GM12865 (cell line): ENCODE measurements at places on chromosomes 6 and 20.
A peak's percentile ranks its signal among the peaks of the same experiment; 100 is the strongest.

- DNase-seq, result no peak
Observed at GRCh38 chr6:139834232-139834631, 459.8 kb upstream of the CITED2 start.

- DNase-seq, result no peak
Observed at GRCh38 chr6:73032586-73032985, 192.7 kb downstream of the KHDC1L start.

GRCh38 chr20:37348792-37349516, 3.0 kb downstream of the SRC start:
- no peak for DNase-seq

DNA sequence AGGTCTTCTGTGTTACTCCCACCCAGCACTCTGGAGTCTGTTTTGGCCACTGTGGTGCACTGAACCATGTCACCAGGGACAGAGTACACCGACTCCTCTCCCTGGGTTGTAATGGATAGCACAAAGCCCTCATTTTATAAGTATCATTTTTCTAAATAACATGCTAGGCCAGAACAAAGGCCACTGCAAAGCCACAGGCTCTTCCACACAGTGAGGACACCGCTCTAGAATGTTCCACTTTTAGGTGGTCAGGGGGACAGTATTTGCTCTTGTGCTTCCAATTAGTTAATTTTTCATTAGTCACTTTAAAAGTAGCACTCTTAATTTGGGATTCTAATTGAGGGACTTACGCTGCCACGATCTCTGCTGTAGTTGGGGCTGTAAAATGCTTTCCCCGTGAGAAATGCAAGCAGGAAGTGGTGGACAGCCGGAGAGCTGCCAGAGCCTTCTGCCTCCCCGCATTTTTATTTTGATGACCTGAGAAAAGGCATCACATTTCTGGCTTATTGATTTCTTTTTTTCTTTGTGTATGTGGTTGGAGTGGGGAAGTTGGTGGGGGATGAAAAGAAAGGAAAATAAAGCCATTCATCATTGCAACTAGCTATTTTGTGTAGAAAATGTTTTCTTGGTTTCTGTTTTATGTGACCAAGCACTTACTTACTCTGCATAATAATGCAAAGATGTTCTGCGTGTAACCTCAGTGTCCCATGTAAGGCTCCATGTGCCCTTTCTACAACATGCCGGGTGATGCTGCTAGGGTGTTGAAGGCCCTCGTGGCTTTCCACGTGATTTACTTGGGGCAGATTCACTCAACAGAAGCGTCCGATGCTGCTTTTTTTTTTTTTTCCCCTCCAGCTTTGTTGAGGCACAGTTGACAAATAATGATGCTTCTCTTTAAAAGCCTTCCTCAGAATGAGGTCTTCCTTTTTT, 195.9 kb downstream of the SASH1 start:
- DNase-seq, result no peak

DNA sequence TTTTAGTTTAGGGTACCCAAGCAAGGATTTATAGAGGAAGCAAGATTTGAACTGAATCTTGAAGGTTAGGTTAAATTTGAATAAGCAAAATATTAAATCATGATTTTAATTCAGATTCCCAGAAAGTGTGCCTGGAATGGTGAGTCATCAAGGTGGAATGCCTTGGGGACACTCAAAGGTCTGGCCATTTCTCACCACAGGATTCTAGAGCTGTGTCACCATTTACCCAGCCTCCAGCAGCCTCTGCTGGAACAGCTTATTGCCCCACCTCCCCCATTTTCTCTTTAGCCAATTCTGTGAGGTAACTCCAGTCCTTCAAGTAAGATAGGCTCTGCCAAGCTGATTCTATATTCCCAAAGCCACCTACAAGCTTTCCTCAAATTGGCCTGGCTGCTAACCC, 181.4 kb downstream of the SIM1 start:
- no peak for DNase-seq

- no peak for DNase-seq
Observed at GRCh38 chr20:23488996-23489395, 1.9 kb upstream of the CST8 start.

DNA sequence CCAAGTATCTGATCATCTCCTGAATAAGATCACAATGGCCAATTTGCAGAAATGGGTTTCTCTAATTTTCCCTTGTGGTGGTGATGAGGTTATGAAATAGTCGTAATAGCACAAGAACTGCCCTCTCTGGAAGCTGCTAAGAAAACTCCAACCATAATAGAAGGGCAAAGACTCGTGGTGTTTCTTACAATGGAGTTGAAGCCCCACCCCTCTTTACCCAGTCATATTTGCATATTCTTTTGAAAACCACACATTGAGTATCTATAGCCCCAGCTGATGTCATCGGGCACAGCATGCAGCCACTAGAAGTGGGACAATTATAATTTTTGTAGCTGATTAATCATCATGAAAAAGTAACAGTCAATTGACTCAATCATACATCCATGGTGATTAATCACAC, 452.1 kb upstream of the POU3F2 start:
- no peak for DNase-seq

DNA sequence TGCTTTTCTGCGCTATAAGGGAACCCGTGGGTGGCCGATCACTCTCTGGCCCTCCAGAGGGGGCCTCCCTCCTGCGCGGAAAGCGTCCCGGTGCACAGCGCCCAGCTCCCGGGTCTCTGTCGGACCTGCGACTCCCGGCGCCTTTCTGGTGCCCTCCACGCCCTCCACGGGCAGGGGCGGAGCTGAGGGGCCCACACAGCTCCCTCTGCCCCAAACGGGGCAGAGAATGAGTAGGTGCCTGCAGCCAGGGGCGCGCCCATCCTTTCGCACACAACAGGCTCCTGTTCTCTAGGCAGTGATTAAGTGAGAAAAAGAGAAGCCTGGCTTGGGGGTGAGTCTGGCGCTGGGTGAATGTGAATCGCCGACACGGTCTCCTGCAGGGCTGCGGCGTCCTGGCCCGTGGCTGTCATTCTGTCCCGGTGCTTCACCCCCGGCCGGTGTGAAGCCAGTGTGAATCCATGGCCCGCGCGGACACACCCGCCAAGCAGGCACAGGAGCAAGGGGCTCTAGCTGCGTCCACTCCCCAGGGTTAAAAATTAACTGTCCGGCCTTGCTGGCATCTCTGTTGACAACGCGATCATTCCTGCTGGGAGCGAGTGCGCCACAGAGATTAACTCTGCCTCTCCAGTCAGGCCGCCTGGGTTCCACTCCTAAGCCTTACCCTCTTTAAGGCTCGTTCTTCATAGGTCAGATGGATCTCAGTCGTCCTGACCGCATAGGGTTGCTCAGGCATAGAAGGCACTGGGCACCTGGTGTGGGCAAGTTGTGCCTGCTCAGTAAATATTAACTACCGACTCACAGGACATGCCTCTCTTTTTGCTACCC, 88.8 kb downstream of the PCSK2 start:
- no peak for DNase-seq

GRCh38 chr6:99334526-99335127, 14.8 kb downstream of the FAXC start:
- peak; percentile 77 for DNase-seq

DNA sequence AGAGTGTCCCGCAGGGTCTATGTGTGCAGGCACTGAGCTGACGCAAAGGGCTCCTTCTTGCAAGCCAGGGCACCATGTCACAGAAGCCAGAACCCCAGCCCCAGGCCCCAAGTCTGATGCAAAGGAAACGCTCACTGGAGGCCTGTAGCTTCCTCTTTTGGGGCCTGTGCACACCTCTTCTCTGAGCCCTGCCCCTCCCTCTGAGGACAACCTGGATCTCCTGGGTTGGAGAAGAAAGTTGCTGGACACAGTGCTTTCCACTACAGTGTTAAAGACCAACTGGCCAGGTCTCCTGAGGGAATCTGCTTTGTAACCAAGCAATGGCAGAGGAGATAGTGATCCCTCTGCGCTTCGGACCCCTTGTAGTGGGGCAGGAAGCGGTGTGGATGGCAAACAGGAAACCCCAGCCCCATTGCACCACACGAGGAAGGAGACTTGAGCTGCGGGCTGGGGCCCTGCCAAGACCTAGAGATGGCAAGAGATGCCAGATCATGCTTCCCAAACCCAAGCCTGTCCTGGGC, 90.0 kb downstream of the PRND start:
- DNase-seq, result peak; percentile 44

GRCh38 chr20:61937146-61937962, 128.3 kb downstream of the TAF4 start:
- DNase-seq, result no peak

- no peak for DNase-seq
Observed at GRCh38 chr6:12185081-12185673, 105.0 kb upstream of the EDN1 start.

DNA sequence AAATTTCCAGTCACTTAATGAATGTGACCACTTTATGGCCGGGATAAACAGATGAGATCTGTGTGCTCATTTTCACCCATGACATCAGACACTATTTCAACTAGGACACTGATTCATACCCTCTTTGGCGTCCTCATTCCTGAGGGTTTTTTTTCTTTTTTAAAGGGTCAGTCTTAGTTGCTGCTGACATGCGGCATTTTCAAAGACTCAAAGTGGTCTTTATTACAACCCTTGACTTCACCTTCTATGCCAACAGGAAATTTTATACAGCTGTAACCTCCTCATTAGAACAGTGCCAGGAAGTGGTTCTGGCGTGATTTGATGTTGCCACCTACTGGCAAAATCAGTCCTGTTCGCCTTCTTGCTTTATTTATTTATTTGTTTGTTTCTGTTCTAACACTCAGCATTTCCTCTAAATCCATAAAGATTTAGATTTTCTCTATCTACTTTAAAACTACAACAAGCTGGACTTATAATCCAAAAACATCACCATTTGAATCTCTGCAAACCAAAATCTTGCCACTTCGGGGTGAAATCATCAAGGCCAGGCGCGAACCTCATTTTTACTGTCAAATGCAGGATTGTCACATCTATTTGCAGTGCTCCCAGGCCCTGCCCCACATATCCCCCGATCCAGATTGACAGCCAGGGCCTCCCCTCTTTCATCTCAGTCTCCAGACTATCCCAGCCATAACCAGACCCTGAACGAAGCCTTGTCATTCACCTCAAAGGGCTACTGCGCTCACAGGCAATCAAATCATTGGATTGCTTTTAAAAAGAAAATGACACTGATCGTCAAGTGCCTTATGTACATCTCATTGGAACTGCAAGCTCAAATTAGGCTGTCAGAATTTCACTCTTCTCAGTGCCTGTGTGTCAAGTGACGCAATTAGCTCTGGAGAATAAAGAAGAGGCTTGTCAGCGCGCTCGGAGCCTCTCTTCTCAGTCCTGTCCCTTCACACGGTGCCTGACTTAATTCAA, 77.5 kb downstream of the C6orf118 start:
- peak; percentile 27 for DNase-seq

GRCh38 chr6:56914798-56915658, 39.9 kb upstream of the BEND6 start:
- DNase-seq, result no peak

DNA sequence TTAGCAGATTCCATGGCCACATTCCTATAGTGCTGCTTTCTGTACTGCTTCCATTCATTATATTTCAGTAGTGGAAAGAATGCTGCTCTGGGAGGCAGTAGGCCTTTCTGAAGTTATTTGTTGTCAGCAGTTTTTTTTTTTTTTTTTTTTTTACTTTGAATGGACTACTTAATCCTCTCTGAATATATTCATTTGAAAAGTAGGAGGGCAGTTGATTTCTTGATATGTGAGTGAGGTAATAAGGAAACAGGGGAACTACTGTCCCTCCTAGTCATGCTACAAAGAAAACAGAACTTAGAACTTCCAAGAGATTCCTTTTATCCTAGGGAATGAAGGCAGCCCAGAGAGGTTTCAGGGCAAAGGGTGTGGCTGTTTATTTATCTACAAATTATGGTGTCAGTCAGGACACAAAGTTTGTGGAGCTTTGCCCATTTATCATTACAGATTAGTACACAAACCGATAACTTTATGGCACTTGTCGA, 155.9 kb downstream of the JARID2 start:
- DNase-seq, result no peak

DNA sequence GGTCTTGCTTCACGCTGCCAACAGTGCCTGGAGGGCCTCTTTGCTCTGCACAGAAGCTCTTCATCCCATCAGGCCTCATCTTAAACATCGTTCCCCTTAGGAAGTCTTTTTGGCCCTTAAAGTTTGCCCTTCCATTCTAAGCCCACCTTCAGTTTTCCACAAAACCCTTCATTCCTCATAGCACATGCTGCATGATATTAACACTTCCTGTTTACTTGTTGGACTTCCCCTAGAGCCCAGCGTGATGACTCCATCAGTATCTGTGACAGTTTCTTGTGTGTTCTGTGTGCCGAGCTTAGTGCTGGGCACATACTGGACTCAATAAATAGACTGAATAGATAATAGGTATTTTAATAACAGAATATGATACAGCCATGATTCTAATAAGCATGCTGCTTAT, 2.2 kb downstream of the NT5DC1 start:
- DNase-seq, result peak; percentile 48

DNA sequence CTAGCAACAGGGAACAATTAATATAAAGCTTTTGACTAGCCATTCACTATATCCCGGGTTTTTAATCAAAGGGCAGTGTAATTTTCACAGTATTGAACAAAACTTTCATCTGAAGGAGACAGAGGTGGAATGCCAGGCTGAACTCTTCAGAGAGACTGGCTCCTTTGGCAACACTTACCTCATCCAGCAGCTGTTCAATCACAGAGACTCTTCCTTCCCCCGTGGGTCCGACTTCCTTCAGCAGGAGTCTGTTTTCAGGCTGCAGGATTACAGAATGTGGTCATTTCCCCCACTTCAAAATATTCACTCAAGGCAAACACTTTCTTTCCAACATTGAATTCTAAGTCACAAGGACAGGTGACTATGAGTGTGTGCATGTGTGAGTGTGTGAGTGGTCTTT, 76.6 kb downstream of the DZANK1 start:
- DNase-seq, result no peak

DNA sequence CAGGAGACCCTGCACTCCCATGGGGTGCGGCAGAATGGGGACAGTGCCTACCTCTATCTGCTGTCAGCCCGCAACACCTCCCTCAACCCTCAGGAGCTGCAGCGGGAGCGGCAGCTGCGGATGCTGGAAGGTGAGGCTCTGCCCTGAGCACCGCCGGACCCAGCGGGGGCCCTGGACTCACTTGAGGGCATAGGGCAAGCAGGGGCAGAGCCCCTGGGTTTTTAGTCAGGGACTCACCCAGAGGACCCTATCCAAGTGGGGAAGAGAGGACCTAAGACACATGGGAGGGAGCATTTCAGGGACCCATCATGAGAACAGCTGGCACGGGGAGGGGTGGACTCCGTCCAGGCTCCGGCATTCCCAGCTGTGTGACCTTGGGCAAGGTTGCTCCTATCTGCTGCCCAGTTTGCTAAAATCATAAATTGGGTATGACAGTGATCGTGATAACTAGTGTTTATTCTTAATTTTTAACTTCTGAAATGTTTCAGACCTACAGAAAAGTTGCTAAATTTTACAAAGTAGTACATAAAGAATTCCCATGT, 9.8 kb downstream of the RBCK1 start:
- no peak for DNase-seq

DNA sequence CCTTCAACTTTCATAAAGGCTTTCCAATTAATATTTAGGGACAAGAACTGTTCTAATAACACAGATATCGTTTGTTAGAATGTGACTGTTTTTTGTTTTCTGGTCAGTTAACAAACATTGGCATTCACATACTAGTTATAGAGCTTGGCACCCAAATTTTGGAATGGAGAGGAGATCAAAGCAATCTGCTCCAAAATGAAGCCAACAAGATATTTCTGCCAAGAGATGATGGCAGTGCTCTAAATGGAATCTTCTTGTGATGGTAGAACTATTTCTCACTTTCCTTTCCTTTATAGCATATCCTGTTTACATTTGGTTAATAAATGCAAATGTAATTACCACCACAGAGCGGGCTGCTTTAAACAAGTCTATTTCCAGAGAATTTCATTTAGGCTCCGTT, 208.3 kb upstream of the RIMS1 start:
- no peak for DNase-seq

- peak; percentile 92 for DNase-seq
Observed at GRCh38 chr6:6407071-6407741, 86.7 kb upstream of the F13A1 start.

GRCh38 chr6:26525838-26526237, 12.3 kb upstream of the HMGN4 start:
- DNase-seq, result no peak
